CD4-positive, alpha-beta T cell treated with Interferon alpha-2 for 1 hour (primary cell): ENCODE measurements at places on chromosomes 4 and X.

GRCh38 chr4:85147481-85148076 is 181.1 kb upstream of the WDFY3 start:
- DNase-seq, result peak; percentile 30

DNA sequence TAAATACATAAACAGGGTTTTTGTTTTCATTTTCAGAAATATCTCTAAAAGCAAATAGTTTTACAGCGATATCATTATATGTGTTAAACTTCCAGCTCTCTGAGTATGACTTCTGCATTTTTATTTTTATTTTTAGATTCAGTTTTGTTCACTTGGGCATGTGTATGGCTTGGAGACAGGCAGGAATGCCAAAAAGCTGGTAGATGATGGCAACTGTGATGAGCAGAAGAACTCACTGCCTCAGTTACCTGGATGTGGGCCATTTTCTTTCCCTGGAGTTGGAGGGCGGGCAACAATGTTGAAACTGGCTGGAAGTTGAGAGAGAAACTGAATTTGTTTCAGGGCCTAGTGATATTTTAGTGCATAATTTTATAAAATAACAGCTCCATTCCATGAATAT is 266.4 kb downstream of the ARHGAP24 start:
- no peak for DNase-seq

GRCh38 chrX:83845397-83845796 is 15.5 kb upstream of the CYLC1 start:
- DNase-seq, result no peak

DNA sequence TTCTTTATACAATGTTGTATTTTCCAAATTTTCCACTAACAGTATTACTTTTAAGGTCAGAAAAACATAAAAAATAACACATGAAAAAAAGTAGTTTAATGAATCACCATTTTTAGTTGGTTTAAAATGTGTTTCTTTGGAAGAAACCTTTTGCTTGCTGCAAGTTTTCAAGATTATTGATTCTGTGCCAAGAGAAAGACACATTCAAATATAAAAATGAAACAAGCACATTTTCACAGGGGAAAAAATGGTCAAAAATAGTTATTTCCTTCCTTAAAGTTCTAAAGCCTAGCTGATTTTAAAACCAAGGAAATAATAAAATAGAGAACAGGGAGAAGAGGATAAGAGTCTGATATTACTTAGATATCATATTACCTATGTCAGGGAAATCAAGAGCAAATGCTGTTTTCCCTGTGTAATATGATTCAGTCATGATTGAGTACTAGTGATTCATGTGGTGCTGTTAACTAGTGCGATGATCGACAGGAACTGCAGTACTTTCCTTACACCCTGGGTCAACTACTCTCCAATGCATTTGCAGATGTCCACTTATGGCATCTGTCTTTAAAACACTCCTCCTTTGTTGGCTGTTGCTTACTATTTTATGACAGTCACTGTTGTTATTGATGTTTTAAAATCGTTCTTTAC is 103.8 kb downstream of the CAMK2D start:
- DNase-seq, result no peak

GRCh38 chrX:68115371-68115770 is 317.9 kb downstream of the OPHN1 start:
- no peak for DNase-seq

DNA sequence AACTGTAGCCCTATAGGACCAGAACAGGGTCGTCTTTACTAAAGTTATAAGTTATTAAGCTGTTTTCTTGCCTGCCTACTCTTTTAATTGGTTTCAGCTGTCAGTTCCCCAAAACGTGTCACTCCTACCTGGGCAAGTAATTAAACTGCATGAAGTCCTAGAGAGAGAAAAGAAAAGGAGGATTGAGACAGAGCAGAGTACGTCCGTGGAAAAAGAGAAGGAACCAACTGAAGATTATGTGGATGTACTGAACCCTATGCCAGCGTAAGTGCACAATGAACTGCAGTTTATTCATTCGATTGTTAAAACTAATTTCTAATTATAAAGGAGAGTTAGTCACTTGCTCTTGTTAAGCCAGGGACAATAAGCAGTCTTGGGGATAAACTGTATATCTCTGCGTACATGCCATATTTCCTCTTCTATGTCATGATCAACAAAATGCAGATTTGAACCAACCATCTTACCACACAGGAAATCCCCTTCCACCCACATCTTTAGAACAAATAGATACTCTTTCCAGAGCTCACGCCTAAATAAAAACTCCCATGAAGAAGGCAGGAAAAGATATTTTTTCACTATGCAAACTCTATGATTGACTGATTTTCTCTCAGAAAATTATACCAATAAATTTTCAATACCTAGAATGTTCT is 22.8 kb downstream of the STAP1 start:
- DNase-seq, result no peak

DNA sequence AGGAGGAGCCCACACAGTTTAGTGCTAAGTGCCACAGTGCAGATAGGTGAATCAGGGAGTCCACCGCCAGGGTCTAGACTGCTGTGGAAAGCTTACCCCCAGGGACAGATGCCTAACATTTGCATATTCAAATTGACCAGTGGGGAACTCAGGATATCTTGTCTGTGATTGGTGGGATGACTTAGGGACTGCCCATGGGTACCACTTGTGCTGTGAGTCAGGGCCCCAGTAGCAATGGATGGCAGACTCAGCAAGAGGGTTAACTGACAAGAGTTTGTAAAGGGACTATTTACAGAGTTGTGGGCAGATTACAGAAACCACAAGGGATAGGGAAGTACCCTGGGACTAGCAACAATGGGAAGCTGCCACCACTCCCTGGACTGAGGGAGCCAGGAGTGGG is 282.1 kb downstream of the BCOR start:
- DNase-seq, result no peak

GRCh38 chr4:150769248-150769647 is 187.3 kb downstream of the MAB21L2 start:
- no peak for DNase-seq

- no peak for DNase-seq
These were observed 80.3 kb downstream of the GPC4 start for GRCh38 chrX:133335027-133335426.

- DNase-seq, result no peak
These were observed 7.0 kb downstream of the HTRA3 start for GRCh38 chr4:8276358-8277240.

GRCh38 chr4:102439236-102439614 is 61.9 kb upstream of the NFKB1 start:
- DNase-seq, result no peak

- DNase-seq, result no peak
These were observed 485.7 kb upstream of the HS3ST1 start for GRCh38 chr4:11914406-11914805.

- DNase-seq, result no peak
These were observed 17.1 kb downstream of the SPON2 start for GRCh38 chr4:1155314-1155713.

DNA sequence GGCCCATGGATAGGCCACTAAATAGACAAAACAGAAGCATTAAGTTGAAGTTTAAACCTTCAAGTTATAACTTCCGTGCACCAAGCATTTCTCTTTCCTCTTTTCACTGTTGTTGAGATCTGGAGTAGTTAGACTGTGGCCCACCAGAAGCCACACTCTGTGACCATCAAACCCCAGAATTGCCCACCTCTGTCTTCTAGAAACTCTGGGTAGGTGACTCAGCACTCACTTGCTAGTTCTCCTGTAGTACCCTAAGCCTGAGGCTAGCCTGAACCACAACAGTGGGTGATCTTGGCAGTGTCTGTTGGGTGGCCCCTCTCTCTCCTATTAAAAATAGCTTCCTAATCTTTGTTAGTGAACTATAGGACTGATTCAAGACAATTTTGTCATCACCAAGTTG is 24.6 kb upstream of the CD40LG start:
- no peak for DNase-seq

DNA sequence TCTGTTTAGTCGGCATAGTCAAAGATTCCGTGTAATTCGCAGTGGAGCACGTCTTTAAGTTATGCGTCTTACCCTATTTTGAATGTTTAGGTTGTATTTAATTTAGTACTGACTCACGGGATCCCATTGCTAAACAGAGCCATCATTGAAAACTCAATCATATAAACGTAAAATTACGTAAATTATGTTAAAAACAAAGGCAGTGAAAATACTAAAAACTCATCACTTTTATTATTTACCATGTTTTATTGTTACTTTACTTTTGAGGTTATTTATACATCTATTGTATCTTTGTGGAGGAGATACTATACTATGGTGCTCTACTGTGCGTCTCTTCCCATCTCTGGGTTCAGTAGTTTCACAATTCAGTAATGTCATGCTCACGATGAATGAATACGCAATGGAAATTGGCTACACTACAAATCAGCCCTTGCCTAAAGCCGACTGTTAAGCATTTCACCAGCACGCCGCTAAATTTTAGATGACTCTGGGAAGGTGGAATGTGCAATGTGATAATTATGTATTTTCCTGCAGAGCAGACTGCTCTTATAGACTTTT is 944 bp downstream of the FUNDC2 start:
- DNase-seq, result peak; percentile 40

DNA sequence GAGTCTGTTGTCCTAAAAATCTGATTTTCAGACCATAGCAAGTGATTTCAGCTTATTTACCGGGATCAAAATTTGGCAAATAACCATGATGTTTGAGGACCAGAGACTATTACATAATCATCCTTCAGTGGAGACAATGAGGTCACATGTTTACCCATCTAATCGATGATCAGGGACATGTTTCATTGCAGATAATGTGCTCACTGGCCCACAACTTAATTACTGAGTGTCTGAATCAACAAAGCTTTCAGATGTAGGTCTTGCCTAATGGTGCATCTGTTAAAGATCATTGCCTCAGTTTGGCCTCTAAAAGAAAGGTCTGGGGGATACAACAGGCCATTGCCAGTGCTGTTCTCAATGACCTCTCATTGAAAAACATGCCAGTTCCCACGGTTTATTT is 42.8 kb upstream of the KLHL34 start:
- no peak for DNase-seq
